Colonic mucosa (tissue), 4 donors: ENCODE measurements at places on chromosomes 1 and 21. TPM values are rescaled to one million over a fixed set of nuclear protein-coding genes. Genes with fewer than 3 reads are reported as not detected.

GRCh38 chr21:25813917-25814316 is 79.1 kb downstream of the GABPA start:
- DNase-seq = no peak
- H3K36me3 ChIP-seq = no peaks in the 10 kb centered on the region
- H3K4me1 ChIP-seq = peaks cover 2% of the 10 kb centered on the region
- H3K4me3 ChIP-seq = no peak overlapping the region

GRCh38 chr21:43716376-43717165 is 2.4 kb upstream of the PDXK start:
- H3K4me3 ChIP-seq = no peak overlapping the region
- H3K27me3 ChIP-seq = no peaks in the 10 kb centered on the region
- H3K27ac ChIP-seq = no peak overlapping the region
- no peaks in the 10 kb centered on the region for H3K36me3 ChIP-seq
- H3K4me1 ChIP-seq = peaks cover 10% of the 10 kb centered on the region

DNA sequence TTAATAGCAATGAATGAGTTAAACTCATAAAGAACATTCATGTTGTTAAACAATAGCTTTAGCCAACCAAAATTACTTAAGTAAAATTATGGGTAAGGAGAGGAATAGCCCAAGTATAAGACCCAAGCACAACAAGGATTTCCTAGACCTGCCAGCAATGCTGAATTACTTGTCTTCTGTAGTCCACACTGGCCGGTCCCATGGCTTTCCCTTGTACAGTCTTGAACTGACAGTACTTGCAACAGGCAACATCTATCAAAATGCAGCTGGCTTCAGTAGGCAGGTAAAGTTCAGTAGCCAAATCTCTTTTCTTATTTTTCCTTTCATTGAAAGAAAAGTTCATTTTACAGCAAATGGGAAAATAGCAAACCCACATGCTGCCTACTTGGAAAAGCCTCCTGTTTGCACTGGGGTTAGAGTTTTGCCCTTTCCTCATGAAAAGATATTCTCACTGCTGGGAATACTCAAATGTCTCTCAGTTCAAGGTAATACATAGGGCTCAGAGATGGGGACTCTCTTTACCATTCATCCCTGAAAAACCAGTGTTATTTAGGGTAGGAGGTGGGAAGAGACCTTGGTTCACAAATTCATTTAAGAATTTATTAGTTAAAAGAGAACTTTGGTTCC is 222.8 kb downstream of the TTLL7 start:
- H3K36me3 ChIP-seq = no peaks in the 10 kb centered on the region
- H3K4me1 ChIP-seq = no peaks in the 10 kb centered on the region
- H3K27me3 ChIP-seq = no peaks in the 10 kb centered on the region
- H3K4me3 ChIP-seq = no peak overlapping the region
- H3K27ac ChIP-seq = no peak overlapping the region
- no peak for DNase-seq

- H3K27ac ChIP-seq = no peak overlapping the region
- H3K36me3 ChIP-seq = no peaks in the 10 kb centered on the region
- no peaks in the 10 kb centered on the region for H3K4me1 ChIP-seq
- DNase-seq = peak; percentile 83
- H3K4me3 ChIP-seq = peak overlapping the region; percentile 40
Observed at GRCh38 chr1:1244192-1244811, 2.2 kb downstream of the C1QTNF12 start.

GRCh38 chr1:156154317-156154749 is 948 bp downstream of the SEMA4A start:
- no peaks in the 10 kb centered on the region for H3K36me3 ChIP-seq
- DNase-seq = no peak
- H3K4me1 ChIP-seq = no peaks in the 10 kb centered on the region

DNA sequence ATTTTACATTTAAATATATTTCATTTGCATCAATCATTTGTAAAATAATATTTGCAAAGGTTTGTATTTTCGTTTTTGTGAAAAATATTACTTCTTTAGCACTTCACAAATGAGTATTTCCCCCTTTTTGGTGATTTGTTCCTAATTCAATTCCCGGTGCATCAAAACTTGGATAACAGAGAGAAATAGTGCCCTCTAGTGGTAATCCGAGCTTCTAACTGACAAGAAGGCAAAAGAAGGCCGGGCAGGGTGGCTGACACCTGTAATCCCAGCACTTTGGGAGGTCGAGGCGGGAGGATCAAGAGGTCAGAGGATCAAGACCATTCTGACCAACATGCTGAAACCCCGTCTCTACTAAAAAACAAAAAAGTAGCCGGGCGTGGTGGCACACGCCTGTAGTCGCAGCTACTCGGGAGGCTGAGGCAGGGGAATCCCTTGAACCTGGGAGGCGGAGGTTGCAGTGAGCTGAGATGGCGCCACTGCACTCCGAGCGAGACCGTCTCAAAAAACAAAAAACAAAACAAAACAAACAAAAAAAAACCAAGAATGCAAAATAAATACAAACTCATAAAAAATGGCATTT is 137.7 kb downstream of the COL11A1 start:
- no peaks in the 10 kb centered on the region for H3K27me3 ChIP-seq
- no peaks in the 10 kb centered on the region for H3K4me1 ChIP-seq
- H3K27ac ChIP-seq = no peak overlapping the region
- no peaks in the 10 kb centered on the region for H3K36me3 ChIP-seq
- H3K4me3 ChIP-seq = no peak overlapping the region
- no peak for DNase-seq

DNA sequence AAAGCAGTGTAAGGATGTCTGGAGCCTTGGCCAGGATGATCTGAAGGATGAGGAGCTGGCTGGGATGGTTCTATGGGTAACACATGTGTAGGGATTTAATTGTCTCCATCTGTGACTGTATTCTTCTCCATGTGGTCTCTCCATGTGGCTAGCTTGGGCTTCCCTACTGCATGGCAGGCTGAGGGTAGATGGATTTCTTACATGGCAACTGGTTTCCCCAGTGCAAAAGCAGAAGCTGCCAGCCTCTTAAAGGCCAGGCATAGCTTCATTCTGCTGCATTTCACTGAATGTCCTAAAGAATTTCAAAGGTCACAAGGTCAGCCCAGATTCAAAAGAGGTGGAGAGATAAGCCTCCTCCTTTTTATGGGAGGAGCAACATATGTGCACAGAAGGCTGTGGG is 61.7 kb downstream of the XCL2 start:
- no peak overlapping the region for H3K4me3 ChIP-seq
- DNase-seq = no peak
- no peaks in the 10 kb centered on the region for H3K36me3 ChIP-seq
- H3K27me3 ChIP-seq = no peaks in the 10 kb centered on the region
- no peak overlapping the region for H3K27ac ChIP-seq
- H3K4me1 ChIP-seq = no peaks in the 10 kb centered on the region

DNA sequence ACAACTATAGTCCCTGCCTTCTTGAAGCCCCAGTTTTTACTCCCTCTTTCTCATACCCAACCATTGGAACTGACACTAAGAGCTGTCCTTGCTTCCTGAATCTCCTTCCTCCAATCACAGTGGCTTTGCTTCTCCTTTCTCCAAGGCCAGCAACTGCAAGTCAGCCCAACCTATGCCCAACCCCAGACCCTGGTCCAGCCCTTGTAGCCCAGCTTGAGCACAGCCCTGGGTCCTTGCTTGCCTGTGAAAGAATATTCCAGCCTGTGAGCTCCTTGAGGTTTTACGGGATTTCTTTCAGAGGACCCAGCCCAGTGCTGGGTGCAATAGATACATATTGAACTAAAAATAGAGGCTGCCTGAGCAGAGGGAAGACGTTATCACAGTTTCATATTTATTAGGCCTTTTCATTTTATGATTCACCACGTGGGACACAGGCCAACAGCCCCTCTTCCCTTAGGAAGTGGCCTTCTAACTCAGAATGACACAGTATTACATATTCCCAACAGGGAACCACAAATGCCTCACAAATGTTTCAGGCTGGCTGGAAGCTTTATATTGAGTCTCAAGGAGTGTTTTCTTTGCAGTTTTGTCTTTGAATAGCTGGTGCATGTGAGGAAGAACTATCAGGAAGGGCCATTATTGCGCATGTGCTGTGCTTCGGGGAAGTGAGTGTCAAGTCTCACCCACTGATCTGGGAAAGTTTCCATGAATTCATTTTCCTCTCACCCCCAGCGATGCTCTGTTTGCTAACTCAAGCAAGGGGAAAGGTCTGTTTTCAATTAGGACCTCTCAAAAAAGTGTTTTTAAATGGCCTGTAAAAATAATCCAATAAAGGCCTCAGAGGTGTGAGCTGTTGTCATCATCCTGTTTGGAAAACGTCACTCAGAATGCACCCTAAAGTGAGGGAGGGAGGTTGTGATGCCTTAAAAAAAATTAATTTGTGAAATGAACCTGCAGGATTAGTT is 92.3 kb upstream of the NFIA start:
- no peak overlapping the region for H3K27ac ChIP-seq
- no peak for DNase-seq
- no peak overlapping the region for H3K4me3 ChIP-seq

- H3K36me3 ChIP-seq = no peaks in the 10 kb centered on the region
- no peaks in the 10 kb centered on the region for H3K27me3 ChIP-seq
- peaks cover 5% of the 10 kb centered on the region for H3K4me1 ChIP-seq
Observed at GRCh38 chr1:203480525-203481084, 5.0 kb downstream of the PRELP start.

DNA sequence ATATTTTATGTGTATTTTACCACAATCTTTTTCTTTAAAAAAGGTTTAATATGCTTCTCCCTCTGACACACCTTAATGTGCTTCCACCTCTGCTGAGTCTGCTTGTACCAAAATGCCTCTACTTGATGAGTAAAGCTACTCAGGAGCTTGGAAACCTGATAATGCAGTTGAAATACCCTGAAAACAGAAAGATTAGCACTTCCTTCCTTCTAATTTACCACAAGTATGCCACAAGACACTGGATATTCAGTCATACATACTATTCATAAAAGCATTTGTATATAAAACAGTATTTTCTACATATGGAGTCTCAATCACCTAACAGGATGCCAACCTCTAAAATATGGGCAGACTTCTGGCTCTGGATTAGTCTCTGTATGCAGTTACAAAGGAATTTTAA is 55.0 kb downstream of the SLC35D1 start:
- DNase-seq = no peak
- H3K27me3 ChIP-seq = no peaks in the 10 kb centered on the region
- H3K4me3 ChIP-seq = no peak overlapping the region

GRCh38 chr1:184827600-184828368 is 73.1 kb upstream of the EDEM3 start:
- no peaks in the 10 kb centered on the region for H3K4me1 ChIP-seq
- H3K27me3 ChIP-seq = no peaks in the 10 kb centered on the region
- no peak for DNase-seq
- H3K36me3 ChIP-seq = no peaks in the 10 kb centered on the region
- H3K27ac ChIP-seq = no peak overlapping the region
- no peak overlapping the region for H3K4me3 ChIP-seq

DNA sequence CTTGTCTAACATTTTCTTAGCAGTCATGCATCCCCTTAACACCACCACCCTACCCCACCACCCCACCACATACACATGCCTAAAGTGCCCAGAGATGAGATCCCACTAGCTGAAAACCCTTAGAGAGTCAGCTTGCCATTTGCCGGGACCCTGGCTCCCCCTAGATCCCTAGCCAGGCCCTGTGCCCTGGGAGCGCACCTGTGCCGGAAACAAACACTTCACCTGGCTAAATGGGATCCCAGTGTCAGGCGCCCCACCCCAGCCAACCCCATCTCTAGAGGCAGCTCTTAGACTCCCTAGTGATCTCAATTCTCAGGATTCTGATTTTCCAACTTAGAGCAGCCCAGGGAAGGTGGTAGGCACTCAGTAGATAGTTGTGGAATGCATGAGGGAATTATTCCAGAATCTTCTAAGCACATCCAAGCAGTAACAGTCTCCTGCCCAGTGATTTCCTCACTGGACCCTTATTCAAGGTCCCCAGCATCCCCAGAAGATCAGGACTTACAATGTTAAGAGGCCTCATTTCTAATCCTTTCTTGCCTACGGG is 105.2 kb downstream of the LAMC2 start:
- H3K4me3 ChIP-seq = no peak overlapping the region
- no peak for DNase-seq
- H3K4me1 ChIP-seq = no peaks in the 10 kb centered on the region
- H3K27me3 ChIP-seq = no peaks in the 10 kb centered on the region
- no peaks in the 10 kb centered on the region for H3K36me3 ChIP-seq

DNA sequence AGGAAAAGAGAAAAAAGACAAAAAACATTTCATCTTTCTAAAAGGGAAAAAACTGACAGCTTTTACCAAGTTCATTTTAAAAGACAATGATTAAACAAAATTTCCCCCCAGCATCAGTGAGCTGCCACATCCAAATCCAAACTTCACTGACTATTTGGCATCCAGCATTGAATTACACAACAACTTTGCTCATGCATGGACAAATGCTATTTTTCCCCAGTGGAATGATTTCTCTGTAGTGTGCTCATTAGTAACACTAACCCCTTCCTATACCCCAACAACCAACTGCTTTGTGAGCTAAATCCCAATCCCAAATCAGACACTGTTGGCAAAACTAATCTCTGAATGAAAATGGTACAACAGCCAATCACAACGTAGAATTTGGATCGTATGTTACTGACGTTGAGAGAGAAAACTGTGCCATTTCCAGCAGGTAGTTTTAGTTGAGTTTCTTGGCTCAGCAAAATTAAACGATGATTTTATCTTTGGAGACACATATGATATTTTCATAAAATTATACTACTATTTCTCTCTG is 37.9 kb downstream of the PIK3R3 start:
- no peak for DNase-seq
- H3K4me1 ChIP-seq = no peaks in the 10 kb centered on the region
- H3K27me3 ChIP-seq = no peaks in the 10 kb centered on the region
- H3K36me3 ChIP-seq = no peaks in the 10 kb centered on the region

DNA sequence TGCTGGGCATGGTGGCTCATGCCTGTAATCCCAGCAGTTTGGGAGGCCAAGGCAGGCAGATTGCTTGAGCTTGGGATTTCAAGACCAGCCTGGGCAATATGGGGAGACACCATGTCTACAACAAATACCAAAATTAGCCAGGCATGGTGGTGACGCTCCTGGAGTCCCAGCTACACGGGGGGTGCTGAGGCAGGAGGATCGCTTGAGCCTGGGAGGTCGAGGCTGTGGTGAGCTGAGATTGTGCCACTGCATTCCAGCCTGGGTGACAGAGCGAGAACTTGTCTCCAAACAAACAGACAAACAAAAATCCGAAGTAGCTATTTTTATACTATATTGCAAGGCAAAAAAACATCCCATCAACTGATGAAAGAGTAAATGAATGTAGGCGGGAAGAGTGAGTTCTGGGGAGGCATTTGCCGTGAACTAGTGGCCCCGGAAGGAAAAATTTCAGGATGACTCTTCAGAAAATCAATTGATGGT is 40.6 kb downstream of the NCMAP start:
- no peaks in the 10 kb centered on the region for H3K27me3 ChIP-seq
- no peaks in the 10 kb centered on the region for H3K36me3 ChIP-seq
- DNase-seq = no peak

The TMEM269 gene
- total RNA-seq = not detected

The C8B gene
- total RNA-seq = not detected

The FAM167B gene
- total RNA-seq = 5.5 TPM

The CCDC17 gene
- total RNA-seq = 1.8 TPM

The FAM163A gene
- 0.56 TPM for total RNA-seq

The LEPR gene
- total RNA-seq = 6.5 TPM

The PLA2G2F gene
- total RNA-seq = not detected
